CMK (cell line): ENCODE measurements at places on chromosomes 6 and 20.

GRCh38 chr6:158399040-158399700 is 86.9 kb downstream of the TULP4 start:
- DNase-seq: no peak

- no peak for DNase-seq
Observed at GRCh38 chr6:147278891-147279290, 74.7 kb downstream of the STXBP5 start.

- no peak for DNase-seq
Observed at GRCh38 chr20:20231528-20232298, 136.2 kb upstream of the INSM1 start.

DNA sequence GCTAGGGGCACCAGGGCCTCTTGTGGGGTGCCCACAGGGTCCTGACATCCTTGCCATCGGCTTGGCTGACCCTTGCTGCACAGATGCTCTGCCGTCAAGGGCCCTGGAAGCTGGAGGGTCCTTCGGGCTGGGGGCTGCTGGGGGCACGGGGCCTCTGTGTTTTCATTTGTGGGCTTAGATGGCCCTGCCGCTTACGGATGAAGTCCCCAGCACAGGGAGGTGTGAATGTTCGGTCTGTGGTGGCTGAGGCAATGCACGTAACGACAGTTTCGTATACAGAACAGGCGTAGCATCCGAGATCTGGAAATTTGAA is 14.5 kb downstream of the SS18L1 start:
- no peak for DNase-seq

GRCh38 chr20:39021748-39022147 is 59.6 kb downstream of the DHX35 start:
- DNase-seq: no peak

GRCh38 chr6:83884523-83884922 is 25.0 kb downstream of the CYB5R4 start:
- DNase-seq: no peak

GRCh38 chr6:148164645-148165044 is 178.0 kb upstream of the SASH1 start:
- no peak for DNase-seq

- no peak for DNase-seq
Observed at GRCh38 chr20:1165941-1166340, 18.8 kb downstream of the TMEM74B start.

- no peak for DNase-seq
Observed at GRCh38 chr6:89400912-89401399, 11.1 kb downstream of the RRAGD start.

- DNase-seq: no peak
Observed at GRCh38 chr6:37956711-37957275, 137.3 kb downstream of the ZFAND3 start.

GRCh38 chr20:46289432-46289831 is 18.9 kb downstream of the CDH22 start:
- DNase-seq: no peak

GRCh38 chr6:151796842-151797530 is 10.5 kb upstream of the ESR1 start:
- DNase-seq: no peak

- no peak for DNase-seq
Observed at GRCh38 chr6:87905101-87905641, 142.5 kb upstream of the SPACA1 start.

- DNase-seq: no peak
Observed at GRCh38 chr6:144594585-144594984, 309.4 kb downstream of the UTRN start.

DNA sequence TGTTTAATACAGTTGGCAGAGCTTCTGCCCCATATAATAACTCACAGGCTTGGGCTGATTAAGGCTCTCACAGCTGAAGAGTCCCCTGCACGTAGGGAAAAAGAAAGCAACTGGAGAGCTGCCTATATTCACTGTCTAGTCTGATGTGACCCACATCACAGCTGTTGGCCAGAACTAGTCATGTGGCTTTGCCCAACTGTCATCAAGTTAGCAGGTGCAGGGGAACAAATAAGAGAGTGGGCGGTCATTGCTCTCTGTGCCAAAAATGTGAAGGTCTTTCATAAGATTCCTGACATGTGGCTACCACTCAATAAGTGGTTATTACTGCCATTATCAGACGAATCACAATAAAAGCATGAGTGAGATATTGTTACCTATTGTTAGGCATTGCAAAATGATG is 665.2 kb downstream of the DOK5 start:
- no peak for DNase-seq

DNA sequence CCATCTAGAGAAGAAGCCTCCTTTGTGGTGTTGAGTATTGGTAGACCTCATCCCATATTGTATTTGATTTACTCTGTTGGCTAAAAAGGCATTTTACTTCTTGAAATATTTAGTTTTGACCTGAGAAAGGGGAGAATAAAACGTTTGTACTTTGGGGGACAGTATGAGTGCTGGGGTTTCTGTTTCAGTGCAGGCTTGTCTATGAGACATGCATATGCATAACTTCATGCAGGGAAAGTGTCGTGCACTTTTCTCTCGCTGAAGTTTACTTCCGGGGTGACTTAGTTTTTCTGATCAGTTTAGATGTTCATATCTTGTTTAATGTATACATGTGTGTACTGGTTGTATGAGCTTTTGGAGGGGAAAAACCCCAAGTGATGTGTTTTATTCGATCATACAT is 59.5 kb downstream of the UTRN start:
- no peak for DNase-seq
